ENCODE measurements at places on chromosomes 2 and 18.

- DNase-seq, result no peak
Observed at GRCh38 chr2:63840081-63840784, 1.5 kb upstream of the UGP2 start.

DNA sequence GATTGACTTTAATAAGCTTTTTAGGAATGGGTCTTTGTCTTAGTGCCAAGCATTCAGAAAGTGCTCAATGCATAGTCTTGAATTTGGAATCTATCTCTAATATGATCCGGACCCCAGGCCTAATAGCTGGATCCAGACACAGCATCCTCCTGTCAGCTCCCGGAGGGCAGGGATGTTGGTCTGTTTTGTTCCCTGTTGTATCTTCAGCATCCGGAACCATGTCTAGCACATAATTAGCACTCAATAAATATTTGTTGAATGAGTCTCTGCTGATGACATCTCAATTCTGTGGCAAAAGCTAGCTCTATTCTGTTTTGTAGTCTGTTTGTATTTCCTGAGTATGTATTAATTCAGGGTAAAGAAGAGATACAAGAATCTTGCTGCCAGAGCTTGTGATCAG, 169.1 kb downstream of the DCDC2C start:
- no peak for DNase-seq

DNA sequence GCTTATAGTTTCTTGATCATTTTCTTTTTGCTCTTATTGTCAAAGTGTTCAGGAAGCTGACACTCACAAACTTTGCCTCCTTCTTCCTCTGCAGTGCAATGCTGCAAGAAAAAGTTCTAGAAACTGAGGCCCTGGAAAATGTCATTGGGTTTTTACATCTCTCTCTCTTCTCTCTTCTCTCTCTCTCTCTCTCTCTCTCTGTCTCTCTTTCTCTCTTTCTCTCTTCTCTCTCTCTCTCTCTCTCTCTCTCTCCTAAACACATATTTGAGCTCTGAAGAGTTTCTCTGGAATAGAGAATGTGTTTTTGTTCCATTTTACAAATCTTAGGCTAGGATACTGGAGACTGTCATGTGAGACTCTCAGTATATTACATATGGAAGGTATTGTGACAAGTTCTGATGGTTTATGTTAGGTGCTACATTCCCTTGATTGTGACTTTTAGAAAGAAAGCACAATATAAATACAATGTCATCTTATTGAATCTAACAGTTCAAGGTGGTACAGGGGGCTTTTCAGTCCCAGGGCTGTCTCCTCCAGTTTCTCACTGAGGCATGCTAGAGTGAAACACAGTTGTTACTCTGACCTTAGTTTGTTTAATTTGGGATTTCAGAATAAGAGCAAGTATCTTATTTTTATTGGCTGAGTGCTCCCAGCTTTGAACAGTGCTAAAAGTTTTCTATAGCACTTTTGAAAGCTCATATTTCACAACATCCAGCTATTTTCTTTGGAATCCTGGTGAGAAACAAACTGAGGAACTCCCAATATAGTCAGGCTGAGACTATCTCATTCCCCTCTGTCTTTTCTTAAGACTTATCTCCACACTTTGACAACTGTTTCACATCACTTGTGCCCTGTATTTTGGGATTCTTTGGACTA, 41.4 kb upstream of the EHBP1 start:
- peak; percentile 63 for DNase-seq

DNA sequence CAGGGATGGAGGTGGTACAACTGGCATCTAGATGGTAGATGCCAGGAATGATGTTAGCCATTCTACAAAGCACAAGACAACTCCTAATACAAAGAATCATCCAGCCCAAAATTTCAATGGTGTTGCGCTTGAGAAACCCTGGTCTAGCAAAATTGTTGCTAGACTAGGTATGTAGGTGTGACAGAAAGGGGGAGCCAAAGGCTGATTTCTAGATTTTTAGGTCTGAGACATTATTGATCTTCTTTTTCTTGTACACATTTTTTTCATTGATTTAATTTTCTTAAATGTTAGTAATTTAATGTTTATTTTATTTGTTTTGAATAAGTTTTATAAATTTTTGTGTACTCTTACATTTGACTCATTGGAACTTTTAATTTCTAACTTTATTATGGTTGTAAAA, 216.4 kb downstream of the FSIP2 start:
- no peak for DNase-seq

GRCh38 chr2:196712867-196713266, 73.4 kb downstream of the CCDC150 start:
- no peak for DNase-seq

DNA sequence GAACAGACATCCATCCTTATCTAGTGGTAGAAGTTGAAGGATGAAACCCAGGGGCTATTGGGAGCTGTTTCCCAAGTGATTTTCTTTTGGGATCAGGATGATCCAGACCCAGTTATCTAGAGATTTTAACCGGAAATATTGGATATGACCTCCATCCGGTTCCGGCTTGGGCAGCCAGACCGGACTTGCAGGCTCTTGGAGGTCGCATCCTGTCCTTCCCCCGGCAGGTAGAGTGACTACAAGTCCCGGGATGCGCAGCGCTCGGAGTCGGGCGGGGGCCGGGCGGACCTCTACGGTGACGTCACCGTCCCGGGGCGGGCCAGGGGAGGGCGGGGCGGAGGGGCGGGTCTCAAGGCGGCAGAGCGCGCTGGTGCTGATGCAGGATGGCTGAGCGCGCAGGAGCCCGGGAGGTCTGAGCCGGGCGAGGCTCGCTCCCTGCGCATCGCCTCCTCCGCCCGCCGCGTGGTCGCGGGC, at the start of gene KIF5C:
Gene KIF5C, plus strand, starts transcription at position 360 of the 474 bp plus-strand sequence. CDS start 391 bp downstream, outside the sequence.
- peak; percentile 84 for DNase-seq

DNA sequence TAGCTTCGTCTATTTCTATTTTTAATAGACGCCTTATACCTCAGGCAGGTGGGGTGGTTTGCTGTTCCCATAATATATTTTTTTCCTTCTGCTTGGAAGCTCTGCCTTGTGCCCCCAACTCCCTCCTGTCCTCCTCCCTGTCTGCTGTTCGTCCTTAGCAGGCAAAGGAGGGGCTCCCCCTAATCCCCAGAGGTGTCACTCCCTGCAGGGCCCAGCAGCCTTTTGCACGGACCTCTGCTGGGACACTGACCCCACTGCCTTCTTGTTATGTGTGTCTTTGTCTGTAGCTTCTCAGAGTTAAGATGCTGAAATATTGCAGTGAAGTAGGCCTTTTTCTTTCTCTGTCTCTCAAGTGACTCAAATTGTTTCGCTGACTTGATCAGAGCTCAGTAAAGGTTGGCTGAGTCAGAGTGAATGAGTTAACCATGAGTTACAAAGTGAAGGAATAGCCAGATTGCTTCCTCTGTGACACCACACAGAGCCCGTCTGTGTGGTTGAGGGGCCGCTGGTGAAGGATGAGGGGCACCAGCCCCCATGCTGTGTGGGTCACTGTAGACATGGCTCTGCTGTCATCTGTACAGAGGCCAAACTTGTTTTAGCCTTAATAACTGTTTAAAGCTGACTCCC, 47.7 kb downstream of the PRKCE start:
- DNase-seq, result no peak

- no peak for DNase-seq
Observed at GRCh38 chr2:7329465-7329864, 412.3 kb downstream of the RNF144A start.

GRCh38 chr2:39265315-39265714, 21.5 kb upstream of the CDKL4 start:
- DNase-seq, result no peak

DNA sequence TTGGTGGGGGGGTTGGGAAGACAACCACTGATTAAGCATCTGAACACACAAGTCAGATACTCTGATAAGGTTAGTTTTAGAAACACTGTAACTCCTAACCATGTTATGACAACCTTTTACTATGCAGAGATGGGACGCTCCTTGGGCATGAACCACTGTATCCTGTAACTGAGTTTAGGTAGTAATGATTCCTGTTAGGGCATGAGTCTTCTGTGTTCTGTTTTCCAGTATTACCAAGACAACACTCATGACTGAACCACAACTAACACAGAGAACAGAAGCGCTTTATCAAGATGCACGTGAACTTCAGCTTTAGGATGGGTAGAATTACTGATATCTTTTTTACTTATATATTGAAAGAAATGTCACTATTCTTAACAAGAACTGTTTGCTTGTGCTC, 14.1 kb upstream of the CREB1 start:
- no peak for DNase-seq

- no peak for DNase-seq
Observed at GRCh38 chr2:12430407-12431133, 286.2 kb upstream of the TRIB2 start.

GRCh38 chr2:86020984-86021383, 84.7 kb downstream of the POLR1A start:
- DNase-seq, result no peak

DNA sequence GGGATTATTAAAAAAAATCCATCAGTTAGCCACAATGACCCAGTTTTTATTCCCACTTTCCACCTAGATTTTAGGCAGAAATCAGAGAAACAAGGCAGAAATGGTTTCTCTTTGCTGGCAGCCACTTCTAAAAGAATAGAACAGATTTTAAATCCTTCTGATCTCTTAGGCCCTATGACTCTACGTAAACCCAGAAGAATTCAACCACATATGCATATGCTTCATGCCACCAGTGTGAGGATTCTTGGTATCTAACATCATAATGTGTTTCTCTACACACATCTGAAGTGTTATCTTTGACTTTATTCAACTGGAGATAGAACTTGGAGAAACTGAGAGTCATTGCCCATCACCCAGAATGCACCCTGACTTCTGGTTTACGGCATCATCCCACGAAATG, 128.7 kb upstream of the TANK start:
- DNase-seq, result no peak

DNA sequence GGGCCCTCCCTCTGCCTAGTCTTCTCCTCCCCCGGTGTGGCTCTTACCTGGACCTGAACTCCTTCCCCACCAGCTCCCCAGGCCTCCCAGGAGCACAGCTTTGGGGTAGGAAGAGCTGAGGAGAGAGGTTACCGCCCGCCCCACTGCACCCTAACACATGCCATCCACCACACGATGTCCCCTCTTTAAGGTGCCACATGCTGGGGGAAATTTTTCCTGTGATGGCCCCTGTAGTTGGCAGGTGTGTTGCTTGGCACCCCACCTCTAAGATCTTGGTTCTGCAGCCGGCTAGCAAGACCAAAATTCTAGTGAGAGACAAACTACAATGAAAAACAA, 6.9 kb upstream of the TEX261 start:
- DNase-seq, result no peak

DNA sequence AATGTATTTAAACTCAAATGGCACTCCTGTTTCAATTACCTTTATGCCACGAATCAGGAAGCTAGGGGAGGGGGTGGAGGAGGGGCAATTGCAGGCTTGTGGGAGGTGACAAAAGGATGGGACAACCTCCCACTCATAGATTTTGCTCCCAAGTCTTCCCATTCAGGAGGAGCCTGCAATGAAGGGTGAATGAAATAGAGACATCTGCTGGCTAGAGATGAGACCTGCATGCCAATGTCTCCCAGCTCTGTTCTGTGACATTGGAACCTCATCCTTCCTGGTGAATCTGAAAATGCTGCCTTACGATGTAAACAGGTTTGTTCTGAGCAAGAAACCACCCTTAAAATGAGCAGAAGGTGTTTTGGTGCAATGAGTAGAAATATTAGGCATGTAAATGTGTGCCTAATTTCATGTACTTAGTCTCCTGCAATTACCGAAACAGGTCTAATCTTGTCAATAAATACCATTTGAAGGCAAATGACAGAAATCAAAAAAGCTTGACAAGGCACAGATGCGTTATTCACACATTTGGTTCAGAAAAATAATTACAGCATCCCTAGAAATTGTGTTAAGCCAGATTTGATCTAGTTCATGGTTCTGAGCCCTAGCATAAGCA, 2.7 kb upstream of the PID1 start:
- DNase-seq, result peak; percentile 74

DNA sequence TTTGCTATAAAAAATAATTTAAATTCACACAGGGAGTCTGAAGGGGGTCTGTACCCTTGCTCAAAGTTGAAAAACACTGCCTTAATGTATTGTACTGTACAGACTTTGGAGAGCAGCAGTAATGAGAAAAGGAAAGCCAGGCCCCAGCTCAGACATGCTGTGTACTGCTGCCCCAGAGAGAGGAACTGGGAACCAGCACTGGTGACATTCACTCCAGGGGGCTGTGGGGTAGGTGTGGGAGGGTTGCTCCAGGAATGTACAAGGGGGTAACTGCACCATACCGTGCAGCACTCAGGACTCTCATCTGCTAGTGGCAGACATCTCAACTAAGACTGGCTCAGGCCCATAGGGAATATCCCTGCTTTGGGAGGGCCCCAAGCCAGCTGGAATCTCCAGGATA, 146.0 kb upstream of the RMP24 start:
- DNase-seq, result no peak

- DNase-seq, result no peak
Observed at GRCh38 chr2:166491461-166491860, 2.6 kb downstream of the SCN7A start.

DNA sequence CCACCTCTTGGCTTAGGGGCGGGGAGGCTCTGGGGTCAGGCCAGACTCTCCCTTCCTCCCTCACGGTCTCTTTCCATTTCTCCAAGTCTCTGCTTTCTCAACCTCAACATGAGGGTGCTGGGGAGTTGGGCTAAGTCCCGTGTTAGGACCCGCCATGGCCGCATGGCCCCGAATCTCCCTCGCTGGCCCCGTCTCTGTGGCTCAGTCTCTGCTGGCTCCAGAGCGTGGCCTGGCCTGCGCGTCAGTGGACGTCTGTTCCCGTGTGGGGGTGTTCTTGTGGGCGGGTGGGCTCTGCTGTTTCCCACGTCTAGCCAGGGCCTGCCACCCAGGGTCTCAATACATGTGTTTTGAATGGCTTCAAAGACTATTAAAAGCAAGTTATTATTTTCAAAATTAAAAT, 12.4 kb downstream of the ALLC start:
- DNase-seq, result no peak

- DNase-seq, result no peak
Observed at GRCh38 chr2:170505631-170506275, 209.4 kb upstream of the SP5 start.

GRCh38 chr2:40964509-40965250, 512.8 kb upstream of the SLC8A1 start:
- DNase-seq, result no peak

- DNase-seq, result no peak
Observed at GRCh38 chr2:215356334-215356947, 44.6 kb downstream of the ATIC start.

DNA sequence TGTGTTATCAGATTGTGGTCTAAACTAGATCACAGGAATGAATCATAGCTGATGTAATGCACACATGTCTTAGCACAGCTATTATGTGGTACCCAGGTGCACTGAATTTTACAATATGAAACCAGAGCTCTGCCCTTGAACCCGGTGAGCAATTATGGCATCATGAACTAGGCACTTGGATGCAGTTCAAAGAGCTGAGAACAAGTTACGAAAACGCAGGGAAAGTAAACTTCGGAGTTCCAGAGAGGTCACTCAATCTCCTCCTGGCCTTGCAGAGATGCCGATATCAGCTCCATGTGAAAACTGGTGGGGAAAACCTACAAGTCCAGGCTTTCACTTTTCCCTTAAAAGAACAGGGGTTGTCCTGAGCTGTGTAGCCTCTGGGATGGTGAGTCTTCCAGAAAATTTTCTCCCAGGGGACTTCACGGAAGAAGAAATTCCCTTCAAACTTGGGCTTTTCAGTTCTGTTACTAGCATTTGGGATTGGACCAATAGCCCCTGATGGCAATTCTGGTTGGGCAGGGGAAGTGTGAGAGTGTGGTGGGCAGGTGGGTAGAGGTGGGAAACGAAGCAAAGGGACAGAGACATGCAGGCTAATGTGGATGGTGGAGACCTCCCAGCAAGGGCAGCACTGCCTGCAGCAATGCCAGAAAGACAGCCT, 71.1 kb upstream of the SH3BP4 start:
- no peak for DNase-seq

GRCh38 chr2:30775833-30776232, 31.4 kb downstream of the CAPN13 start:
- no peak for DNase-seq

All from renal pelvis (tissue), 12 donors.